Activated naive CD8-positive, alpha-beta T cell treated with anti-CD3 and anti-CD28 coated beads, Interleukin-2, amount 10 ng/mL, durations not matched to agents 7 days and 5 days (primary cell): ENCODE measurements at places on chromosomes 16 and 17.
A peak's percentile ranks its signal among the peaks of the same experiment; 100 is the strongest.

GRCh38 chr16:77402118-77402517, 32.7 kb downstream of the ADAMTS18 start:
- DNase-seq = no peak

- DNase-seq = no peak
Observed at GRCh38 chr17:57924677-57925076, 30.5 kb downstream of the CUEDC1 start.

GRCh38 chr17:35765756-35766488, 5.2 kb downstream of the C17orf50 start:
- DNase-seq = no peak

- DNase-seq = no peak
Observed at GRCh38 chr17:51672065-51672464, 411.7 kb downstream of the UTP18 start.

GRCh38 chr17:80803451-80804428, 187.9 kb upstream of the CHMP6 start:
- DNase-seq = peak; percentile 20

DNA sequence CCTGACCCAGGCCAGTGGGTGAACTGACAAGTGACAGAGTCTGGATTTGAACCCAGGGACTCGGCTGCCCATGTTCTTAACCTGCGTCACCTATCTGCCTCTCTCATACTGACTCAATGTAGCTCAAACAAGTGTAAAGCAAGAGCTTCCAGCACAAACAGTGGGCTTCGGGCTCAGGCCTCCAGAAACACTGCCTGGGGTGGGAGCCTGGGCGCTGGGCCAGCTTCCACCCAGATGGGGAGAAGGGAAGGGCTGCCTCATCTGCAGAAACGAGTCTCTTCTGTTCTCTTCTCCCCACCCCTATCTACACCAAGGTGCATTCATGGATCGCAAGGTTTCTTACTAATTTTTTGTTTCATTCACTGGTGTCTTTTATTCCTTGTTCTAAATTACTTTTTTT, 1.3 kb downstream of the CDRT4 start:
- DNase-seq = no peak

- no peak for DNase-seq
Observed at GRCh38 chr16:46822270-46822669, 8.7 kb downstream of the C16orf87 start.

GRCh38 chr16:56226845-56227525, 35.7 kb downstream of the GNAO1 start:
- no peak for DNase-seq

DNA sequence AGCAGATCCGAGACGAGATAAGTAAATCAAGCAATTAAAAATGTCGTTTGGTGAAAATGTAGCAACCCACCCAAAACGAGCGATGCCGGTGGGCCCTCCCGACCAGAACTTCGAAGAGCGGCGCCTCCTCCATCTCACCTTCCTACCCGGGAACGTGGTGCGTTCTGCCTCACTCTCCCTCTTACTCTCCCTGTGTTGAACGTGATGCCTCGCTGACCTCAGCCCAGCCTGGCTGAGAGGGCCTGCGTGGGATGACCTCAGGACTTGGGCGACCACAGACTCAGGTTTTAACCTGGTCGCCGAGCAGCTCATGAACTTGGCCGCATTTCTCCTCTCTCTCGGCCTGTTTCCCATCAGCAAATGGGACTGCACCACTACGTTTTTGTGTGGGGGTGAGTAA, 69.7 kb upstream of the RPL38 start:
- no peak for DNase-seq

- no peak for DNase-seq
Observed at GRCh38 chr17:20154286-20155000, 145.3 kb downstream of the SPECC1 start.

DNA sequence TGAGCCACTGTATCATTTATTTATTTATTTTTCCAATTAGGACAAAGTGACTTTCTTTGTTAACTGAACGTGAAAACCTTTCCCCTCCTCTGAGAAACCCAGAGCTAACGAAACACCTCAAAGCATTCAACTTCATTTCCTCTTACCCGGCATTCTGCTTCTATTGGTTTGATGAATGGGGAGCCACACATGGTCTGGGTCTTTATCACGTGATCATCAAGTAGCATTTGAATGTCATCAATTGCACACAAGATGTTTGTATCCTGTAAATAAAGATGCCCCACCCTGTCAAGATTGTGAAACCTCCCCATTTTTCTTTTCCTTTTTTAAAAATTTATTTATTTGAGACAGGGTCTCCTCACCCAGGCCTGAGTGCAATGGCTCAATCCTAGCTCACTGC, 80.1 kb downstream of the DNAH3 start:
- no peak for DNase-seq

DNA sequence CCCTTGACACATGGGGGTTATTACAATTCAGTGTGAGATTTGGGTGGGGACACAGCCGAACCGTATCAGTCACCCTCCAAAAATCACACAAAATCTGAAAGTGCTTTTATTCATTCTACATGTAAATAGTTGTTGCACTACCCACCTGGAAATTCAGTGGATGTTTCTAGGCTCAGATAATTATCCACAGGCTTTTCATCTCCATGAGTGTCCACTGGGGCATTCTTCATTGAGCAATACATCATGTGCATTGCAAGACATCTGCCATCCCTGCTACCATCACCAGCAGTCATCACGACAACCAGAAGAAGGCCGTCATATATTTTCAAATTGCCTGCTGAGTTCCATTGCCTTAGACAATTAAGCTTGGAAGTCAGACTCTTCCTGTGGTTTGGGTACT, 330.8 kb downstream of the WWOX start:
- DNase-seq = no peak

GRCh38 chr17:61505846-61506627, 53.8 kb downstream of the TBX4 start:
- no peak for DNase-seq

- DNase-seq = no peak
Observed at GRCh38 chr16:60681043-60681442, 1355.2 kb downstream of the CDH8 start.

GRCh38 chr17:38469875-38470274, 41.6 kb downstream of the ARHGAP23 start:
- DNase-seq = no peak

DNA sequence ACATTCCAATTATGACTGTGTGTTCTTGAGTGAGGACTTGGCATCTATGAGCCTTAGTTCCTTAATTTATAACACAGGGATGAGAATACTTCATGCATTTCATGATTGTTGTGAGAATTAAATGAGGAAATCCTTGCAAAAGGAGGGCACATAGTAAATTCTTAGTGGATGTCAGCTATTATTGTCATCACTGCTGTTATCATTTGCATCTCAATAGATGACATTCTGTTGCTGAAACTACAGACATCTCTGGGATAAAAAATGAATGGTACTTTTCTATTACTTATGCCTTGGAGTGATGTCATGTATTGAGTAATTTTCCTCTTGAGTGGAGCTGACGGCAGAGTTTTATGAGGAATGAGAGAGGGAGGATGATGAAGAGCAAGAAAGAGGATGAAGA, 184.4 kb upstream of the CDH11 start:
- no peak for DNase-seq

DNA sequence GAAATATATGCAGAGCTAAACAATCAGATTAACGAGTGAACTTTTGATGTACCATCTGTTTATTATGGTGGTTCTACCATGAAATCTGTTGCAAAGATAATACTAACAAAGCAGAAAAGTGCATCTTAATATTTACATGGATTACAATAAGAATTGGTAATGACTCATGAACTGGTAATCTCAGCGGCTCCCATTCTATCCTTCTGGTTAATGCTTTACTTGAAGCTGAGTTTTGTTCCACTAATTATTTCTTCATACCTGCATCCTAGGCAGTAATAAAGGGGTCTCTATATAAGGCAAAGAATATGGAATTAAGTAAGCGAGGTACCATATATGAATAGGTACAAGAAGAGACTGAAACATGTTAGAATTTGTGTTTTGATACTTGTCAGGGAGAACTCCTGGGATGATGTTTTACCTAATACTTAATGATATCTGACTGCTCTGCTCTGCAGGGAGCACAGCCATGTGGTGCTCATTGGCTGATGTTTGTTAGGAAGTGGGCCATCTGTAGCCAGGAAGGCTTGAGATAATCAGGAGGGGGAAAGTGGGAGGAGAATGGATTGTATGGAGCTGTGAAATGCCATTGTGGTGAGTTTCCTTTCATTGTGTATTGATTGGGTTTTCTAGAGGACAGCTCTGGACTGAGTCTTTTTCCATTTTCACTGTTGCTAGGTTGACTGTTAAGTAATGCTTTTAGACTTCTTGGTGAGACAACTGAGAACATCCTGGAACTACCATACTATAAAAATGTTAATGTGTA, 52.6 kb downstream of the MAP2K6 start:
- no peak for DNase-seq

GRCh38 chr17:78206298-78206697, 7.8 kb upstream of the BIRC5 start:
- no peak for DNase-seq

- DNase-seq = no peak
Observed at GRCh38 chr17:19386051-19386929, 700 bp downstream of the MFAP4 start.

GRCh38 chr17:48596735-48597527, 3.4 kb upstream of the HOXB5 start:
- DNase-seq = no peak
